Regular cardiac myocyte (primary cell): ENCODE measurements at places on chromosomes 11 and 22. TPM values are rescaled to one million over a fixed set of nuclear protein-coding genes. Genes with fewer than 3 reads are reported as not detected.

Gene UBASH3B
- 22.6 and 40.8 TPM in 2 replicates for total RNA-seq

Gene RFPL2
- total RNA-seq, result not detected in 2 replicates

Gene RTN4RL2
- not detected in 2 replicates for total RNA-seq

Gene FADS1
- total RNA-seq, result 35.1 and 48.2 TPM in 2 replicates

Gene CDC42EP1
- total RNA-seq, result 9.6 and 9.8 TPM in 2 replicates

Gene GDPD4
- not detected in 2 replicates for total RNA-seq

Gene PRSS23
- total RNA-seq, result 342 and 575 TPM in 2 replicates
